Caki2 (cell line): ENCODE measurements at places on chromosomes 13 and 19. TPM values are rescaled to one million over a fixed set of nuclear protein-coding genes. Genes with fewer than 3 reads are reported as not detected.

ERICH6B gene
- total RNA-seq, result not detected in 2 replicates

PROZ gene
- not detected in 2 replicates for total RNA-seq

MAP2K2 gene
- total RNA-seq, result 318 and 353 TPM in 2 replicates

PLPPR2 gene
- total RNA-seq, result 2.2 and 2.6 TPM in 2 replicates

DNA sequence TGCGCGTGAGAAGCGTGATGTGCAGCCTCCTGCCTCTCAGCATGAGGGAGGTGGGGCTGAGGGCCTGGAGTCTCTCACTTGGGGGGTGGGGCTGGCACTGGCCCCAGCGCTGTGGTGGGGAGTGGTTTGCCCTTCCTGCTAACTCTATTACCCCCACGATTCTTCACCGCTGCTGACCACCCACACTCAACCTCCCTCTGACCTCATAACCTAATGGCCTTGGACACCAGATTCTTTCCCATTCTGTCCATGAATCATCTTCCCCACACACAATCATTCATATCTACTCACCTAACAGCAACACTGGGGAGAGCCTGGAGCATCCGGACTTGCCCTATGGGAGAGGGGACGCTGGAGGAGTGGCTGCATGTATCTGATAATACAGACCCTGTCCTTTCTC, 8.7 kb downstream of the CD177 start:
- DNase-seq, result no peak

GRCh38 chr19:5904352-5905113, at the start of gene VMAC:
Gene VMAC (plus strand): TSS chr19:5904872. CDS start chr19:5904891, 19 bp downstream.
- DNase-seq, result peak; percentile 99

- DNase-seq, result no peak
These were observed 1.5 kb downstream of the MEGF8 start for GRCh38 chr19:42326969-42327368.
